ENCODE measurements at places on chromosomes 13 and 19.

- no peak for DNase-seq
These were observed 5.4 kb upstream of the CBY2 start for GRCh38 chr13:45696610-45697226.

GRCh38 chr13:47539317-47539716 is 461.8 kb downstream of the SUCLA2 start:
- no peak for DNase-seq

DNA sequence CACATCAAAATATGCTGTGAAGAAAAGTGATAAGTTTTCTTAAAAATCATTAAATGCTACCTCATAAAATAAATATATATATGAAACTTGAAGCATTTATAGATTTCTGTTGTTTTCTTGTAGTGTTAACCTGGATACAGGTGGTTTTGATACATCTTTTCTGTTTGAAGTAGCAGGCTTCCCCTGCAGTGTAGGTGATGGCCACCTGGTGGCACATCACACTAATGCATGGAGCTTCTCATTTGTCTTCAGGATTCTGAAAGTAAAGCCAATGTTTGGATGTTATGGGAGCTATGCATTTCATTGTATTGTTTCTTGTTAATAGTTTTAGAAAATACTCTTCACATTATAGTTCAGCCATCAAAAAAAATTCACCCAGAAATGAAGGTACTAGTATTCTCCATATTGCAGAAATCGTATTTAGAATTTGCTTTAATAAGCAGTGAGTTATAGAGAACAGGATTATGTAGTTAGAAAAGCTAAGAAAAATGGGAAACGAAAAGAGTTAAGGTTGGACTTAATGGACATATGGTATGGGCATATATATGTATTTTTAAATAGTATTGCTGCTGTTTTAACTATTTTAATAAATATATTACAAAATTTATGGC is 18.7 kb downstream of the GPR180 start:
- no peak for DNase-seq

- DNase-seq, result no peak
These were observed 3.1 kb upstream of the GTF3A start for GRCh38 chr13:27421101-27421871.

DNA sequence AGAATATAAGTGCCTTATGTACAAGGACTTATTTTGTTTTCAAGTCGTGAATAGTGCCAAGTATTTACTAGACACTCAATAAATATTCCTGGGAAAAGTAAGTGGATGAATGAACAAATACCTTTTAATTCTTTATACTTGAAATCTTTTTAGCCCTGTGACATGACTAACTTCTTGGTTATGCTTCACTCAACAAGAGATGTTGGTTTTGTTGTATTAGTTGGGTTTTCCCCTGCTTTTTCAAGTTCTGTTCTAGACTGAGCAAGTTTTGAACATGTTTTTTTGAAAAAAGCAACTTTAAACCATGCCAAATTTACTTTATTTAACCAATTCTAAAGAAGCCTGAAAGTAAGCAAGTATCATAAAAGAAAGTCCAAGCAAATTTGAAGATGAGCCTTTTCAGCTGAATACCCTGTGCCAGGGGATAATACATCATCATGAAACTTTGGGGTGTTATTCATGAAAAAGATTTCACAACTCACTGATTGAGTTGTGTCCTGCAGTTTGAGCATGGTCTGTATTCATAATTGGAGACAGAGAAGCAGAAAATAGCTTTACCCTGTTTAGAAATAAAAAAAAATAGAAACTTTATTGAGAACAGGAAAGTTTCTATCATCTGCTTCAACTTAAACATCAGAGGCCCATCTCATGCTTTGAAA is 11.1 kb downstream of the LMO7 start:
- no peak for DNase-seq

GRCh38 chr13:43816401-43816889 is 29.7 kb upstream of the ENOX1 start:
- DNase-seq, result no peak
